ENCODE measurements at places on chromosomes 7 and 10.

DNA sequence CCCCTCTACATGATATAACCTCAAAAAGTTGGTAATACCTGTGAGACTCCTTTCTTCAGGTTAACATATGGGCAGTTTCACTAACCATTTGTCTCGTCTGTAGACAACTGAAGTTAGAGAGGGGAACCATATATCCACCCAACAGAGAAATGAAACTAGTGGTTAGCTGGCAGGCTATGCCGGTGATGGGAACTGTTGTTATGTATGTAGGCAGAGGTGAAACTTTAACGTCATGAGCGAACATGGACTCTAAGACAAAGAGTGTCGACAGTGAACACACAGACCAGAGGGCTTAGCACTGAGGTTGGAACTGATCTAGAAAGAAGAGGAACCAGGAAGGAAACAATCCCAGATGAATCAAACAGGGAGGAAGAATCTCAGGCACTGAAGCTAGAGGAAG lies 112.4 kb downstream of the ELMO1 start:
- no peak for DNase-seq

- no peak for DNase-seq
Measured at GRCh38 chr7:11317766-11318165, 344.1 kb downstream of the PHF14 start.

GRCh38 chr10:122213766-122214165 lies 57.3 kb upstream of the BTBD16 start:
- DNase-seq: no peak

DNA sequence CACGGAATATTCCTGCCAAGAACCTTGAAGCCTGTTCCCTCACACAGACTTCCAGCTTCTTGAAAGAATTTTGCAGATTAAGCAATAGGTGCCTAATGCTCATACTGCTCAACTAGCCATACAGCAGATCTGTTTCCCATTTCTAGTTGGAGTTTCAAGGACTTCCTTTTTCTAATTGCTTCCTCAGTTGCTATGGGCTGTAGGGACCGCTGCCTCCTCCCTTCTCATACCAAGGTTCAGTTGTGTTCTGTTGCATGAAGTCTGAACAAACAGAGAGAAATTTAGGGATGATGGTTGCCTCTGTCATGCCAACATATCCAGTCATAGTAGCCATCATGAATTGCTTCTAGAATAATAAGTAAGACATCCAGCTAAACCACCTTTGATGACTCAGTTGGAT lies 6.8 kb downstream of the ITGA8 start:
- no peak for DNase-seq

DNA sequence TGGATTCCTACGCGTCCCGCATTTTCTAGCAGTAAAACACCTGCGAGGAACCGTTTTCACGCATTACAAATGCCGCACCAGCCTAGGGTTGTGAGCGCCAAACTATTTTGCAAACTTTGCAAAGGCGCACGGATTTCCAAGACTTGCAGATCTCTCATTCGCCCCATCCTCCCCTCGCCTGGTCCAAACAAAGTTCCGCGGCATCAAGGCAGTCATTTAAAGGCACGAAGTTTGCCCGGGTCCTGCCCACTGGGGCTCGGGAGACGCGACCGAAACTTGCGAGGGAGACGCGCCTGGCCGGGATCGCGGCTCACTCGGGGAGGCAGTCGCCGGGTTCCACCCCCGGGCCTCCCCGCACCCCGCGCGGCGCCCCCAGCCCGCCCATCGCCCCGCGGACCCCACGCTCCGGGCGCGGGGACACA lies 613 bp downstream of the USP6NL start:
- DNase-seq: peak; percentile 12

- peak; percentile 3 for DNase-seq
Measured at GRCh38 chr10:52779541-52780390, 7.2 kb upstream of the MBL2 start.

GRCh38 chr10:96374639-96374984 lies 15.8 kb upstream of the OPALIN start:
- DNase-seq: no peak

DNA sequence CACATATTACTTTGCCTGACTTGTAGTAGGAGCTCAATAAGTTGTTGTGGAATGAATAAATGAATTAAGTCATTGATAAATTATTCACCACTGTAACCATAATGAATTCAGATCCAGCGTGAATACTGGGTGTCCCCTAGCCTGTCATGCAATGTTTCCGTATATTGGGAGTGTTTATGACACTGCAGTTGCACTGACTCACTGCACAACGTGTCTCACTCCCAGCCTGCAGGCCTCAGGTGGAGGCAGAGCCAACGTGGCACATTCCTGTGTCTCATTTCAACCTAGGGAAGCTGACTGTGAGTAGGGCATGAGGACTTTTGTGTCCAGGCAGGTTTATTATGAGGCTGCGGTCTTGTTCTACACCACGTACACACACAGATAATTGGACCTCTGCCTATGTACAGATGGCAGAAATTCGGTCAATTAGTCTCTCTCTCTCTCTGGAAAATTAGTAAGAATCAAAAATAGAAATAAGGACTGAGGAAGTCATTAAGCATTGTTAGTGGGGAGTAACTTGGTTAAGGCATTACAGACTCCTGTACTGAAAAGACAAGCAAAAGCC lies 299.1 kb upstream of the IGFBP3 start:
- DNase-seq: no peak

DNA sequence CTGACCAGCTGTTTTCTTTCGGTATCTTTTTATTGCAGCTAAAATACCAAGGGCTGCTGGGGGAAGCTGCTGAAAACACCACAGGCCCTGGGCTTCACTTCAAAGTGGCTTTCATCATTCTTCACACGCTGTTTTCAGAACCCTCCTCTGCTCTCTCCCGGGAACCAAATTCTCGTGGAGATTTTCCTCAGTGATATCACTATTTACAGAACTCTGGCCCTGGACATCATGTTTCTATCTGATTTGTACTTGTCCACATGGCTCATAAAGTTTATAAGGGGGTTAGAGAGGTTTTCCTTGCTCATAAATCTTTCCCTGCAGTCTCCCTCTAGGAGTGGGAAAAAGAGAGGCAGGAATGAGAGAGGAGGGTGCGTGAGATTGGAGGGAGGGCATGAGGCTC lies 177.4 kb upstream of the NPVF start:
- DNase-seq: no peak

GRCh38 chr7:70660154-70660818 lies 471.7 kb upstream of the GALNT17 start:
- peak; percentile 3 for DNase-seq

GRCh38 chr10:111830359-111830758 lies 353.2 kb downstream of the GPAM start:
- DNase-seq: no peak

DNA sequence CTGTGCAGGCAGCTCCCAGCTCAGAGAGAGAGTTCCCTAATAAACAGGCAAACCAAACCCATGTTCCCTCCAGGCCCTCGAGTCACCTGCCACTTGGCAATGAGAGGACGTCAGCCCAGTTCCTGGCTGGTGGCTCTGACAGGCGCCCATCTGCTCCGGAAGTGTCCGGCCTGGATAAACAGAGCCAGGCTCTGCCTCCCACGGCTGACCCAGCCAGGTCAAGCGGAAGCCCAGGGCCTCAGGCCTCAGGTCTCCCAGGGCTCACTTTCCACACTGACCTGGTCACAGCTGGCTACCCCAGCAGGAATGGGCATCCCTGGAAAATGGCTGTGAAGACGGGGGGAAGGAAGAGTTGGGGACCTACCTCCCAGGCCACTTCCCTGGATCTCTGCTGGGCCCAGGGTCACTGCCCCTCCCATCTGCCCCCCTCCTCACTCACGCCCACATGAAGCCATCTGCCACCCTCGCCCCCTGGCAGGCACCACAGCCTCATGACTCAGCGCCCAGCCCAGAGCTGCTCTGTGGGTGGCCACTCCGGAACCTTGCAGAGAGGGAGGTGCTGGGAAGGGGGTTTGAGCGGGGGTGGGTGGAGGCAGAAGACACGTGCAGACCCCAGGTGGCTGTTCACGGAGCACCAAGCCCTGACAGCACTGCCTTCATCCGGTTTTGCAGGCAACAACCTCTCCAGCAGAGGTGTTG lies 37.4 kb upstream of the DUSP5 start:
- no peak for DNase-seq

DNA sequence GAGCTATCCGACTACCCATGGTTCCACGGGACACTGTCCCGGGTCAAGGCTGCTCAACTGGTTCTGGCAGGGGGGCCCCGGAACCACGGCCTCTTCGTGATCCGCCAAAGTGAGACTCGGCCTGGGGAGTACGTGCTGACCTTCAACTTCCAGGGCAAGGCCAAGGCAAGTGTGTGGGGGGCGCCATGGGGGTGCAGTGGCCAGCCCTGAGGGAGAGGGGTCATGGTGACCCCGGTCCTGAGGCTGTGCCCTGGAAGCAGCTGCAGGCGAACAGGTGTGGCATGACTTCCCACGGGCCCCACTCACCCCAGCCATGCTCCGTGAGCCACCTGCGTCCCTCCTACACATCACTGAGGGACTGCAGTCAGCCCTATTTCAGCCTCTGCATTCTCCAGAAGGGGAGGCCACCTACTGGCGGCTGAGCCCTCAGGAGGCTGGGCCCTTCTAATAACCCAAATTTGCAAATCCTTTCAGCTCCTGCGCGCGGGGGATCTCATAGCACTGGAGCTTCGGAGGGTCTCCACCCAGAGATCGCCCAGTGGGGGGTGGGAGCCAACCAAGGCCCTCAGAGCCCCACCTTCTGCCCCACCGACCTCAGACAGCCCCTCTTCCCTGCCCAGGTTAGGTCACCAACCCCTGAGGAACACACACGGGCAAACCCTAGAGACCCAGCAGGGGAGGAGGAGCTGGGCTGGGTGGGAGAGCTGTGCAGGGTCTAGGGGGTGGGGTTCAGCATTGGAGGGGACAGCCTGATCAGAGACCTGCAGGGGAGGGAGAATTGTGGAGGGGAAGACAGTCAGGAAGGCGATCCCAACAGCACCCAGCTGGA lies 30.8 kb downstream of the SH2B2 start:
- no peak for DNase-seq

DNA sequence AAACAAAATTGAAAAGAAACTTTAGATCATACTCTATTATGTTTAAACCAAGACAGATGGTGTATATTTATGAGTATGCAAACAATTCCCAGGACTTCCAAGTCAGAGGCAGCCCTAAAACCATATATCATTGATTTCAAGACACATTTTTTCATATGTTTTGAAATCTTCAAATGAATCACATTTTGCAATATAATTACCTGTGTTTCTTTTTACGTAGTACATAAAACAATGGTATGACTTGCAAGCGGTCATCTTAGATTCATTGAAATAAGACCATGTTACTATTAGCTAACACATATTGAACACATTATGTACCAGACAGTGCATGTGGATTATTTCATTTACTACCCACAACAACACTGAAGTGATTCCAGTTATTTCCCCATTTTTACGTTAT lies 14.9 kb downstream of the SMURF1 start:
- DNase-seq: no peak

- no peak for DNase-seq
Measured at GRCh38 chr10:72065439-72066025, 22.8 kb downstream of the SPOCK2 start.

GRCh38 chr7:141072548-141073172 lies 1.2 kb upstream of the TMEM178B start:
- no peak for DNase-seq

DNA sequence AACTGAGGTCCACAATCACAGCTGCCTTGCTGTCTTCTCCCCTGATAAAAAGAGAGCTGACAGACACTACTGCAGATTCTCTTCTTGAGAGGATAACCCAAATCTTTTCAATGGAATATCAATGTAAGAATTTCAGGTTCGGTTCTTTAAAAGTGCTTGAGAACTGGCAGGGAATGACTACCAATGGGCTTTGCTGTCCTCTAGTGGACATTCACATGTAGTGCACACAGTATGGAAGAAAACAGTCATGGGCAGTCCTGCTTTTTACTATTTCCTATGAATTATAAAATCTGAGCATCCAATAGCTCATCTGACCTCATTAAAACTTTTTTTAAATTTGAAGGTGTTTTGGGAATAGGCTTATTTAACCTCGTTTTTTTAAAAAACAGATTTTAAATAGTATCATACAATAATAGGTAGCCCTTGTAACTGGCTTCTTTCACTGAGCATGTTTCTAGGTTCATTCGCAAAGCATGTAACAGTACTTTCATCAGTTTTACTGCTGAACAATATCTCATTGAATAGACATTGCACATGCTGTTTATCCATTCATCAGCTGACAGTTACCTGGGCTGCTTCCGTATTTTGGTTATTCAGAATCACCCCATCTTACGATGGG lies 18.3 kb downstream of the FZD9 start:
- no peak for DNase-seq

- DNase-seq: no peak
Measured at GRCh38 chr10:48924988-48925387, 14.7 kb downstream of the LRRC18 start.

GRCh38 chr10:46787321-46787615 lies 124.0 kb upstream of the PTPN20 start:
- no peak for DNase-seq

DNA sequence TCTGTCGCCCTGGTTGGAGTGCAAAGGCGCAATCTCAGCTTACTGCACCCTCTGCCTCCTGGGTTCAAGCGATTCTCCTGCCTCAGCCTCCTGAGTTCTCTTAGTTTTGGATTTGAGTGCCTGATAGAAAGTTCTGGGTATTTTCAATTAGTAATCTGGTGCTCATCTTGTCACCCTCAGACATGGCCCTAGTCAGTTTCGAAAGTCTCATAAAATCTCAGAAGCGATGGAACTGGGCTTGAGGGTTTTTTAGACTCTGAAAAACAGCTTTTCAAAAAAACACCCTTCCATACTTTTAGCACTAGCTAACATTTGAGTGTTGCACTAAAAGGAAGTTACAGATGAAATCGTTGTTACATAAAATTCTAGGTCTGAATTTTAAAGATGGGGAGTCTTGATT lies 9.4 kb upstream of the PIP4K2A start:
- no peak for DNase-seq
